Fibroblast of skin of left quadriceps (primary cell): ENCODE measurements at places on chromosomes 2 and 18.

- peak; percentile 57 for DNase-seq
Observed at GRCh38 chr2:241702155-241703031, 554 bp downstream of the ING5 start.

GRCh38 chr2:124698979-124699565 is 674.0 kb downstream of the CNTNAP5 start:
- no peak for DNase-seq

- DNase-seq = no peak
Observed at GRCh38 chr18:3663870-3664512, 214.0 kb downstream of the TGIF1 start.

DNA sequence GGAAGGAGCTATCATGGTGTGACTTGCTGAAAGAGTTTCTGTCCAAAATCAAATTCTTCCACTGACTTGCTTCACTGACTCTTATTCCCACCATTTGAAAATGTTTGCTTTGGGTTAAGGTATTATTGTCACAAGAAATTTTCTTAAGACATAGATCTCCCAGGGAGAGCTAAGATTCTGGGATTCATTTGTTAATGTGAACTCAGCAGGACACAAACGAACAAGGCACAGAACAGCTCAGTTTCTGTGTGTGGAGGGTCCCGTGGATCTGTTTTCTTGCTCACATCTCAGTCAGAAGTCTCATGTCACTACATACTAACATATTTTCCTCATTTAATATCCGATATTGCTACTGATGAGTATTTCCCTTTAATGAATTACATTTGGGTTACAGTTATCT is 8.2 kb upstream of the HNRNPA3 start:
- DNase-seq = no peak

GRCh38 chr2:8151888-8152287 is 530.0 kb upstream of the ID2 start:
- no peak for DNase-seq

GRCh38 chr2:134504586-134505336 is 214.0 kb downstream of the TMEM163 start:
- DNase-seq = no peak

GRCh38 chr2:161165811-161166210 is 5.6 kb downstream of the TANK start:
- no peak for DNase-seq

DNA sequence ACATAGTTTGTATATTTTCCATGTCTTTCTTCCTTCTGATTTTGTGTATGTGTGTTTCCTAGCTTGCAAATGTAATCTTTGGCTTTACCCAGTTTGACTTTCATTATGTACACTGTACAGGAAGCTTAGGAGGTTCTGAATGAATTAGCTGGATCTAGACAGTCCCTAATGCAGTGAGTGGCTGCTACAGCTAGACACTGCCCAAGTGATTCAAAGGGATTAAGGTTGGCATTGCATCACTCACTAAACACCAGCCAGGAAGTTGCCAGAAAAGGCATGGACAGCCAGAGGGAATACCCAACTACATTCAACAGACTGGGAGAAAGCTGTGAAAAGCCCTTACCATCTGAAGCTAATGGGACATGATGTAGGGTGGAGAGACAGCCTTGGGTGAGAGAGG is 316.0 kb upstream of the MEX3C start:
- no peak for DNase-seq

- DNase-seq = no peak
Observed at GRCh38 chr2:218999021-218999880, 6.0 kb upstream of the CRYBA2 start.

DNA sequence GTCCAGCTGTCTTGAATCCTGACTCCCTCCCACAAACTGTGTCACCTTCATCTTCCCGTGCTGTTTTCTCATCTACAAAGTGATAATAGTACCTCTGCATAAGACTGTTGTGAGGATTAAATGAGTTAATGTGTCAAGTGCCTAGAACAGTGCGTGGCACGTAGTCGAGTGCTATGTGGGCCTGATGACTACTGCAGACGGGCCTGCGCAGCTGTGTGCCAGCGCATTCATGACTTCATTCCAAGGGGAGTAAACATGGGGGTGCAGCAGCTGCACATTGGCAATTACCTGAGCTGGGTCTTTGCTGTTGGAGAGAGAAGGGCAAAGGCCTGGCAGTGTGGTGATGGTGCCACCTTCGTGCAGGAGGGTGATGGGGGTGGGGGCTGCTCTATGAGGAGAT is 5.0 kb downstream of the TEX44 start:
- no peak for DNase-seq

GRCh38 chr2:155574941-155575340 is 757.6 kb downstream of the NR4A2 start:
- no peak for DNase-seq

DNA sequence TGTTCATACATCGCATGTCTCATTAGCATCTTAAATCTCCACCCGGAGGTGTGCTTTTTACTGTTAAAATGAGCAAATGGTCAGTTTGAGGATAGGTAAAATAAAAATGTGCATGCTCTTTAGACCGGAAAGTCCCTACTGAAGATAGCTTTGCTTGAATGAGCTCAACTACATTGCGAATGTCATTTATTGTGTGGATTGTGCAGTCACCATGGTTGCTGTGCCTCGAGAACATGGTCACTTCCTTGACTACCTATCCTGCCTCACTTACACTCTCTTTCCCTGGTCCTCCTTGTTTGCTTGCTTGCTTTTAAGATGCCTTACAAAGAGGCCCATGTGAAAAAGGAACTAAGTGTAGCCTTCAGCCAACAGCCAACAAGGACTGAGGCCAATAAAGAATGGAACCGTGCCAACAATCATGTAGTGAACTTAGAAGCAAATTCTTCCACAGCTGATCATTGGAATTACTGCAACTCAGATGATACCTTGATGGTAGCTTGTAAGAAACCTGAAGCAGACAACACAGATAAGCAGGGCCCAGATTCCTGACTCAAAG is 72.2 kb upstream of the BARD1 start:
- DNase-seq = no peak

- peak; percentile 31 for DNase-seq
Observed at GRCh38 chr2:199404841-199405240, 52.9 kb downstream of the SATB2 start.

GRCh38 chr2:179049546-179050311 is at the start of gene CCDC141:
CCDC141 (minus strand) TSS chr2:179050137; CDS start chr2:179049941, 196 bp downstream.
- no peak for DNase-seq

DNA sequence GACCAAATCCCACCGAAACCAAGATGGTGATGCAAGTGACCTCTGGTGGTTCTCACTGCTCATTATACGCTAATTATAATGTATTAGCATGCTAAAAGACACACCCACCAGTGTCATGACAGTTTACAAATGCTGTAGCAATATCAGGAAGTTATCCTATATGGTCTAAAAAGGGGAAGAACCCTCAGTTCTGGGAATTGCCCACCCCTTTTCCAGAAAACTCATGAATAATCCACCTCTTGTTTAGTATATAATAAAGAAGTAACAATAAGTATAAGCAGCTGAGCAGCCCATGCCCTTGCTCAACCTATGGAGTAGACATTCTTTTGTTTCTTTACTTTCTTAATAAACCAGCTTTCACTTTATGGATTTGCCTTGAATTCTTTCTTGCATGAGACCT is 31.0 kb upstream of the FMNL2 start:
- DNase-seq = no peak

DNA sequence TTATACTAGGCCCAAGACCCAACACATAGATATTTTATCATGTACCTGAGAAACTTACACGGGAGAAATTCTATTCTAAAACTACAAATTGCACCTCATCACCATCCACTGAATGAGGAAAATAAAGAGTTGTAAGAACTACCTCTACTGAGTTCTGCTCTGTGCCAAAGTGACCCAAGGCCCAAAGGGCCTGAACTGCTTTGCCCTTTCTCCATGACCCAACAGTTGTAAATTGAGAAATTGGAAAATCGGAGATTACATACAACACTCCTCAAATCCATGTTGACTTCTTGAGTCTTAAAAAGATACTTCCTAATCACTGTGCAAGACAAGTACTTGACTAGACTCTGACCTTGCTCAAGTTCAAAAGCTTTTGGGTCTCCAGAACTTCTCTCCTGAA is 8.8 kb downstream of the NR4A2 start:
- DNase-seq = no peak
